ENCODE measurements at places on chromosomes 16 and 17.

GRCh38 chr17:48392857-48393256 lies 37.2 kb downstream of the SKAP1 start:
- no peak overlapping the region for H3K4me3 ChIP-seq
- H3K27ac ChIP-seq, result no peak overlapping the region
- H3K27me3 ChIP-seq, result peaks cover 45% of the 10 kb centered on the region
- H3K4me1 ChIP-seq, result no peaks in the 10 kb centered on the region
- no peak for DNase-seq

- peaks cover 18% of the 10 kb centered on the region for H3K27me3 ChIP-seq
- no peak for DNase-seq
- no peaks in the 10 kb centered on the region for H3K4me1 ChIP-seq
- no peak overlapping the region for H3K27ac ChIP-seq
- no peaks in the 10 kb centered on the region for H3K36me3 ChIP-seq
Measured at GRCh38 chr16:24875466-24875865, 29.7 kb downstream of the SLC5A11 start.

GRCh38 chr17:62781356-62781755 lies 26.8 kb downstream of the MARCHF10 start:
- no peak overlapping the region for H3K4me3 ChIP-seq
- peaks cover 4% of the 10 kb centered on the region for H3K36me3 ChIP-seq
- peak; percentile 69 for DNase-seq

- peaks cover 21% of the 10 kb centered on the region for H3K4me1 ChIP-seq
- peak; percentile 34 for DNase-seq
- no peaks in the 10 kb centered on the region for H3K27me3 ChIP-seq
- peak overlapping the region; percentile 99 for H3K27ac ChIP-seq
- H3K4me3 ChIP-seq, result peak overlapping the region; percentile 80
Measured at GRCh38 chr17:44898768-44899073, 524 bp downstream of the EFTUD2 start.

Measured in MCF 10A (cell line).